ENCODE measurements at places on chromosomes 3 and 15.

DNA sequence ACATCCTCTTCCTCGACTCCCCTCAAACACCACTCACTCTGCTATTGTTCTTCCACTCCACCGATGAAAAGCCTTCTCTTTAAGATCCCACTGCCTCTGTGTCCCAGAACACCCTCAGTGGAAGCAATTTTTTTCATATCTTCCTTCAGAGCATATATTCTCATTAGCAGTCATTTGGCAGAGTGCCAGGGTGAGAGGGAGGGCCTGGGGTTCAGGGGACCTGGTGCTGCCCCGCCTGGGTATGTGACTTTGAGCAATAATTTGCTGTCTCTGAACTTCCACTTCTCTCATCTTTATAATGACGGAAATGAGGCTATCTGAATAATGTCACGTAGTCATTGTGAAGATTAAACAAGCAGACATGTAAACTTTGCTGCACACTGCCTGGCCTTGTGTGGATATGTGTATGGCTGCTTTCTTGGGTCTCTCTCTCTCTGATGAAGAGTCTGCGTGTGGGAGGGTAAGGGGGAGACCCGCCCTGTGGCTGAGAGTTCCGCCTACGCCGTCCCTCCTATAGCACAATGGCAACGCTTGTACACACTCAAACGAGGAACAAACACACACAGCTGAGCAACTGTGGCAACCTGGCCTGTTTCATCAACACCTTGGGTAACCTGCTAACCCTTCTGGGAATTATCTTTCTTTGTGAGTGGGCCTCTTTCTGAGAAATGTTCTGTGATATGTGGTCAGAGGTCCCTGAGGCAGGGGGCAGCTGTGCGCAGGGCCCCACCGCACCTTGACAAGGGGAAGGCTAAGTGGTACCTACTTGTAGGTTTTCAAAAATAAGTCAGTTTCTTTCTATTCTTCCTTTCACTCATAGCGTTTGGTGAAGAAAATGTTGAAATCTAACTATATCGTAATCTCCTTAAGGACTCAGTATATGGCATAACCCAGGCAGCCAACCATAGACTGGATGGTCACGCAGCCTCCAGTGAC, 369.8 kb downstream of the SV2B start:
- peak; percentile 63 for DNase-seq

- DNase-seq: no peak
Observed at GRCh38 chr15:88748651-88749050, 54.6 kb upstream of the ACAN start.

DNA sequence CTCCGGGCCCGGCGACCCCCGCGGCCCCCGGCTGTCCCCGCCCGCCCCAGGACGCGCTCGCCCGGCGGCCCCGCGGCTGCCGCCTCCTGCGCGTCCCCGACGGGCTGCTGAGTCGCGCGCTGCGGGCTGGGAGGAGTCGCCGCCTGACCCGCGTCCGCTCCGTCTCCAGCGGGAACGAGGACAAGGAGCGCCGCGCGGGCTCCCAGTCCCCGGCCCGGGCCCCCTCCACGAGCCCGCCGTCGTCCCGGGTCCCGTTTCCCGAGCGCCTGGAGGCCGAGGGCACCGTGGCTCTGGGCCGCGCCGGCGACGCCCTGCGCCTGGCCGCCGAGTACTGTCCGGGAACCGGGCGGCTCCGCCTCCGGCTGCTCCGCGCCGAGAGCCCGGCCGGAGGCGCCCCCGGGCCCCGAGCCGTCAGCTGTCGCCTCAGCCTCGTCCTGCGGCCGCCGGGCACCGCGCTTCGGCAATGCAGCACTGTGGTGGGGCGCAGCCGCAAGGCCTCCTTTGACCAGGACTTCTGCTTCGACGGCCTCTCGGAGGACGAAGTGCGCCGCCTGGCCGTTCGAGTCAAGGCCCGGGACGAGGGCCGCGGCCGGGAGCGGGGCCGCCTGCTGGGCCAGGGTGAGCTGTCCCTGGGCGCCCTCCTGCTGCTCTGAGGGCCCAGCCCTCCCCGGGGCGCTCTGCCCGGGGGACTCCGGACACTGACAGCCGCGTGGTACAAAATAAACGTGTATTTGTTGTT, 1.5 kb downstream of the C2CD4A start:
- DNase-seq: peak; percentile 2

DNA sequence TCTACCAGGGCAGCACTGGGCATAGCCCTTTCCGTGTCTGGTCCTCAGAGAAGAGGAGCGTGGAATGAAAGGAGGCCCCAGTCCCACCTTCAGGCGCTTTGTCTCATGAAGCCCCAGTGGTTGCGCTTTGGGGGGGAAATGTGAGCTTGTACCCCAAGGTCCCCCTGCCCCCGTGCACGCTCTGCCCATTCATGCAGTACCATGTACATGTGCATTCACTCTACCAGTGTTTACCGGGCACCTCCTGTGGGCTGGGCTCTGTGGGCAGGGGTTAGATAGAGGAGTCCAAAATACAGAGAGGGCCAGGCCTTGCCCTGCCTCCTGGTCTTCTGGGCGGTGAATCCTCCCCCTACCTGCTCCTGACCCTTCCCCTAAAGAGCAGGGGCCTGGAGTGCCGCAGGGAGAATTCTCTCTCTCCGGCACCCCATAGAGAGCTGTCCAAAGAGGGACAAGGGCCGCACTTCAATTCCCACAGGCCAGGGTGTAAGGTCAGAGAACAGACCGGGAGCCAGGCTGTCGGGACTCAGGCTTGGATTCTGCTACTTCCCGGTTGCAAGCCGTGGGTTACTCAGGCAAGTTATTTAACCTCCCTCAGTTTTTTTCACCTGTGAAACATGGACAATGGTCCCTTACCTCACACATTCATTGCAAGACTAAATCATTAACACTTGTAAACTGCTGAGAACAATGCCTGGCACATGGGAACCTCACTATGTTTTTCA, 153.4 kb downstream of the MEGF11 start:
- DNase-seq: no peak

DNA sequence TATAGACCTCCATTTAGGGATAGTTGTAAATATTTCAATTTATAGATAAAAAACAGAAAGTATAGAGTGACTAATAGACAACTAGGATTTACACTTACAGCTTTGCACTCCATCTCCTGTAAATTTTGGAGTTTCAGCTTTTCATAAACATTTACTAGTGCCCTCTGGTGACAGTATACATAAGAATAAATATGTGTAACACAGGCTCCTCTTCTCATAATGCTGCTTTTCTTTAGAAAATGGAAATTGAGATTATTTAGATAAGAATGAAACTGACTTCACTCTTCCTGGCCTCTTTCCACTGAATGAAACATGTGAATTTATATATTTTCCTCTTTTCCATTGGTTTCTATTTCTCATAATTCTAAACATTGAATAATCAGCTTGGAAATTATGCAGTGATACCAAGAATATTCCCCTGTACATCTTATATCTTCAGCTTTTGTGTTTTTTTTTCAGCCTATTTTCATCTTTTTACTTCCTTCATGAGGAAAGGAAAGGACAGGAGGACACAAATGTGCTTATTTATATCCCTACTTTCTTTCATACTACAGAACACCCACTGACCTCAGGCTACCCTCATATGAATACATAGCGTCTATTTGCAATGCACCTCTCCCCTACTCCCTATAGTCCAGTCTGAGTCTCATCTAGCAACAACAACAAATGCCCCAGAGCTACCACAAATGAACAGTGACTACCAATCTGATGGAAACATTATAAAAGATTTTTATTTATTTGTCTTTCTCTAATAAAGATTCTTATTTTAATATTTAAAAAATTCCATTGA, 103.1 kb upstream of the CCDC39 start:
- DNase-seq: no peak

GRCh38 chr15:99438691-99439523, 126.9 kb upstream of the MEF2A start:
- DNase-seq: no peak

- DNase-seq: no peak
Observed at GRCh38 chr3:122091602-122092295, 36.6 kb downstream of the CD86 start.

DNA sequence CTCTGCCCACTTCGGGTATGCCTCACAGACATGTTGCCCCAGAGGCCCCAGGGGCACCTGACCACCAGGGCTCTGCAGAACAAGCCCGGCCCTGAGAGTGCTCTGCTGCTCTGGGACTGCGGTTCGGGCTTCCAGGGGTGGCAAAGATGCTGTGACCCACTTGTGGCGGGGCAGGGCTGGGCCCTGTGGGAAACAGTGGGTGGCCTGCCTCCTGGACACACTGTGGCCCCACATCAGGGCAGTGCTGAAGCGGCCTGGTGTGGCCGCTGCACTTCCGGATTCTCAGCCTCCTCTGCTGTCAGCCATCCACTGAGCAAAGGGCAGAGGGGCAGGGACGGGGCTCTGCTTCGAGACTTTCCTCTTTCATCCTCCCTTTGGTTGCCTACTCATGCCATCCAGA, 26.5 kb upstream of the PLXND1 start:
- no peak for DNase-seq

DNA sequence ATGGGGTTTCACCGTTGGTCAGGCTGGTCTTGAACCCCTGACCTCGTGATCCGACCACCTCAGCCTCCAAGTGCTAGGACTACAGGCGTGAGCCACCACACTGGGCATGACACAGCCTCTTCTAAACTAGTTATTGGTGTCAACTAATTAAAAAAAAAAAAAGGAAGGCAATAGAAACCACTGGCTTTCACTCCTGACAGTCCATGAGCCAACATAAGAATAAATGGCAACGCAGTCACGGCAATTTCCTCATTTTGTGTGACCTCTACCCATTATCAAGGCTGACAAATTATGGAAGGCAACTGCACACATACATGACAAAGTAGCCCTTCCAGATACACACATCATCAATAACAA, 5.9 kb downstream of the ARHGEF3 start:
- no peak for DNase-seq

GRCh38 chr15:35197754-35198153, 112.7 kb upstream of the NANOGP8 start:
- no peak for DNase-seq

DNA sequence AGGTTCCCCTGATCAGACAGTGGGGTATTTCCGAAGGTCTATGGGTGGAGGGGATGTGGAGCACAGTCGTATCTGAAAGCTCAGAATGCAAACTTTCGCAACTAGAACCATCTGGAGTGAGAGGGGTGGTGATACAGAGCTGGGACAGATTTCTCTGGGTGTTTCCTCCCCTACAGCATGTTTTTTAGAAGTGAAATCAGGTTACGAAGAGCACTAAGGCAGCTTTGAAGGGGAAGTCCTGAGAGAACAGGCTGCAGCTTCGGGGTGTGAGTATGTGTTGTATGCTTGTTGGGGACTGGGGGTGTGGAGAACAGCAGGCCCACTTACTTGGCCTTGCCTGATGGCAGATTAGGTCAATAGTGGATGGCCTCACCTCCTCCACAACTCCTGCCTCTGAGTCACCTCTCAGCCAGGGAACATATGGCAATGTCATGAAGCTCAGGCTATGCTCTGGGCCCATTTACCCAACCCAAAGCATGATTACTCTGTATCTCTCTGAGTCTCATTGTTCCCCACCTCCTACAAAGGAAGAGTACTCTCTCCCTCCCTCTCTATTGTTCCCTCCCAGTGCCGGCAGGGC, 107.2 kb upstream of the RASGRP1 start:
- peak; percentile 65 for DNase-seq

DNA sequence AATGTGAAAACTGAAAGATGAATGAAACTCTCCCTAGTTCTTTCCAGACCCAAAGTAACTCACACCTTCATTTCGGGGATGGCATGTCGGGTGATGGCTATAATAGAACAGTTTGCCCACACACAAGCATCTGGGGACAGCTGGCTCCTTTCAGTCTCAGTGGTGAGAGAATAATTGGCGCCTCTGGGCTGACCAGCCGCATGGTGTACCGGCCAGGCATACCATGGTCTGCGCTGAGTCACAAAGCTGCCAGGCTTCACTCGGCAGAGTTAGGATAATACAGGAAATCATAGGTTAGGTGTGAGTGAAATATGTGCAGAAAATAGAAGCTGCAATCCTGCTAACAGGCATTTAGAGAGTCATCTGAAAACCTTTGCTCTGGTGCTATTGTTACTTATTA, 80.4 kb upstream of the IGF1R start:
- no peak for DNase-seq

DNA sequence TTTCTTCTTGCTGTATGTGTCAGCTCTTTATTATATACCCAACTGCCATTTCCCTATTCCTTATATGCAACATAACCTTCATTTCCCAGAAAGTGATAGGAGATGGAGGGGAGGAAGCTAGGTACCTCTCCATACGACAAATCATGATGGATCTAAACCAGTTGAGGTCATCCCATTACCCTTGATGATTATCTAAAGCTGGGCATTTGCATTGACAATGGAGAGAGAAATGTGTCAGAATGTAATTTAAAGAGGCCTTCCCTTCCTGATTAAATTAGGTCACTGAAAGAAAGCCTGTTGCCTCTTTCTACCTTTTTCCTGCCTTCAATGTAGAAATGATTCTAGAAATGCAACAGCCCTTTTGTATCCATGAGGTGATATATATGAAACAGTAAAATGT, 81.9 kb downstream of the SUCNR1 start:
- no peak for DNase-seq

DNA sequence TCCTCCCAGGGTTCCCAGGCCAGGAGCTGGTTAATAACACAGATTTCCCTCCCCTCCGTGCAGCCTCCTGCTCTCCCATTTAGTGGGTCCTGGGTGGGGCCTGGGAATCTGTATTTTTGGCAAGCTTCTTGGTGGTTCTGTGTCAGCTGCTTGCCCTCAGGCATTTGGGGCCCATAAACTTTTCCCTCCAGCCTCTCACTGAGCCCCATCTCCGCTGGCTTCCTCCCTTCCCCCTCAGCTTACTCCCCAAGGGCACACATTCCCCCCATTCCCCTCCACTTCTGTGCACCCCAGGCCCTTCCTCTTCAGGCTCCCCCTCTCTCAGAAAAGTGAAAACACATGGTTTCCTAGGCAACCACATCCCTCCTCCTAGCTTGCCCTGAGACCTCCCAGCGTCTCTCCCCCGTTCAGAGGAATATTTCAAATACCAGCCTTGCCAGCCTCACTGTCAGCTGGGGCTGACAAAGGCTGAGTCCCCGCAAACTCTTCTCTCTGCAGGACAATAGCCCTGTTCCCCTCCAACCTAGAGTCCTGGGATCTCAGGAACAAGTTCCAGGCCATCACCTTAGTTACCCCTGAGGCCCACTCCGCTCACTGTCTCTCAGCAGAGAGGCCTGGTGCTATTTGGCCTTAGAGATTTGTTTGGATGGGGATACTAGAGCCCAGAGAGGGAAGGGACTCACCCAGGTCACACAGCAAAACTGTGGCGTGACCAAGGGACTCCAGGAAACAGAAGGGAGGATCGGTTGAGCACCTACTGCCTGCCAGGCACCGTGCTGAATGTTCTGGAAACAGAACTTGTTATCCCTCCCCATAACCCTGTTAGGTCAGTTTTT, 44.6 kb upstream of the SMAD6 start:
- DNase-seq: no peak

DNA sequence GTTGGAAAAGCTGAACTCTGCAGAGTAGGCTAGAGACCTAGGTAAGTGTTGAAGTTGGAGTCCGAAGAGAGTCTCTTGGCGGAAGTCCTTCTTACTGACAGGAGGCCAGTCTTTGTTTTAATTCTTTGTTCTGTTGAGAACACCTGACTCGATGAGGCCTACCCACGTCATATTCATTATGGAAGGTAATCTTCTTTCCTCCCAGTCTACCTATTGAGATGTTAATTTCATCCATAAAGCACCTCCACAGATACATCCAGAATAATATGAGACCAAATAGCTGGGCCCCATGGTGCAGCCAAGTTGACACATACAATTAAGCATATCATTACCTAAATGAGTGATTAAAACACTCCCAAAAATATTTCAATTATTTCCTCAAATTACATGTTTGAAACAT, 515.5 kb downstream of the CADM2 start:
- DNase-seq: no peak

GRCh38 chr3:9715764-9716437, 12.3 kb downstream of the CPNE9 start:
- no peak for DNase-seq
